ENCODE measurements at places on chromosomes 12 and 14.
A peak's percentile ranks its signal among the peaks of the same experiment; 100 is the strongest.

DNA sequence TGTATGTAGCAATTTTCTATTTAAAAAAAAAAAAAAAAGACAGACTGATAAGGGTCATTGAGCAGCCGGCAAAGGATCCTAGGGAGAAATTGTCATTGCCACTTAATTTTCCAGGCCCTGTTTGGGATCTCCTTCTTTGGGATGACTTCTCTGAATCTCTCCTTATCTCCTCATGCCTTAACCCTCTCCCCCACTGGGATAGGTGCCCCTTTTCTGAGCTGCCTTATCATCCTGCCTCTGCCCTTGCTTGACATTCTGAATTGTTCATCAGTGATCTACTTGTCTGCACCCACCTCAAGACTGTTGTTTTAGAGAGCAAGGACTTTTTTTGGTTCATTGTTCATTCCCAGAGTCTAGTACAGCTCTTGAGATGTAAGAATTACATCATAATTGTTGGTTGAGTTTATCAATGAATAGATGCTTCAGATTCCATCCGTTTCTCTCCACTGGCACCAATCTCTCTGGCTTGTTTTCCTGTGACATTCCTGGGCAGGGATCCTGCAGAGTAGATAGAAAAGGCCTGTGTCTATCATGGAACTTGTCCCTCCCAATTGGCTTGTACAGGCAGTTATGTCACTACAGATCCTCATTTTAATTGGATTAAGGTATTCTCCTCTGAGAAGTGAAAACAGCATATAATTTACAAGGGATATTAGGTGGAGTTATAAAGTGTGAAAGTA is 42.6 kb downstream of the SOCS2 start:
- DNase-seq = no peak

- no peak for DNase-seq
Measured at GRCh38 chr12:93634416-93634815, 42.8 kb upstream of the CRADD start.

DNA sequence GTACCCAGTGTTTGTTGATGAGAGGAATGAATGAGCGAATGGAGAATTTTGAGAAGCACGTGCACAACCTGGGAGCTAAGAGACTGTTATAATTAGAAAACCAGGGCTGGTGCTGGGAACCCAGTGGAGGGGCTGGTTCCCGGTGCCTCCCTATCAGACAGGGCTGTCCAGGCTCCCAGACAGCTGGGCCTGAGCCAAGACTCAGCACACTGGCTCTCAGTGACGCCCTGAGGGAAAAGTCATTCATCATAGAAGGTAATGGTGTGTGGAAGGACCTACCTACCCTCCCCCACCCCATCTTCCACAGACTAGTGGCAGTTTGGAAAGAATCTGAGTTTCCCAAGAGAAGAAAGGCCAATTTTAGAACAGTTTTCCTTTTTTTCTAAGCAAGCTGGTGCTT is 34.7 kb downstream of the KCNA5 start:
- no peak for DNase-seq

- no peak for DNase-seq
Measured at GRCh38 chr12:70197345-70197744, 45.9 kb upstream of the CNOT2 start.

- no peak for DNase-seq
Measured at GRCh38 chr14:78242086-78242485, 71.9 kb downstream of the NRXN3 start.

- no peak for DNase-seq
Measured at GRCh38 chr12:72277415-72277814, 5.2 kb downstream of the TRHDE start.

- peak; percentile 62 for DNase-seq
Measured at GRCh38 chr12:38906482-38907200, 1.2 kb upstream of the CPNE8 start.

DNA sequence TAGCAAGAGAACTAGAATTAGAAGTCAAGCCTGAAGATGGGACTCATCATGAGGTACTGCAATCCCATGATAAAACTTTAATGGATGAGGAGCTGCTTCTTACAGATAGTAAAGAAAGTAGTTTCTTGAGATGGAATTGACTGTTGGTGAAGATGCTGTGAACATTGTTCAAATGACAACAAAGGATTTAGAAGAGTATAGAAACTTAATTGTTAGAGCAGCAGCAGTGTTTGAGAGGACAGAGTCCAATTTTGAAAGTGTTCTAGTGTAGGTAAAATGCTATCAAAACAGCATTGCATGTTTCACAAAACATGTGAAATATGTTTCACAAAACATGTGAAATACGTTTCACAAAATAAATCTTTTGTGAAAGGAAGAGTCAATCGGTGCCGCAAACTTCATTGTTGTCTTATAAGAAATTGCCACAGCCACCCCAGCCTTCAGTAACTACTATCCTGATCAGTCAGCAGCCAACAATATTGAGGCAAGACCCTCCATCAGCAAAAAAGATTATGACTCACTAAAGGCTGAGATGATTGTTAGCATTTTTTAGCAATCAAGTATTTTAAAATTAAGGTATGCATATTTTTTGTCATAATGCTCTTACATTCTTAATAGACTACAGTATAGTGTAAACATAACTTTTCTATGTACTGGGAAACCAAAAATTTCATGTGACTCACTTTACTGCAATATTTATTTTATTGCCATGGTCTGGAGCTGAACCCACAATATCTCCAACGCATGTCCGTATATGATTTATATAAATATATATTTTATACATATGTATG is 173.4 kb upstream of the BMP4 start:
- DNase-seq = no peak

DNA sequence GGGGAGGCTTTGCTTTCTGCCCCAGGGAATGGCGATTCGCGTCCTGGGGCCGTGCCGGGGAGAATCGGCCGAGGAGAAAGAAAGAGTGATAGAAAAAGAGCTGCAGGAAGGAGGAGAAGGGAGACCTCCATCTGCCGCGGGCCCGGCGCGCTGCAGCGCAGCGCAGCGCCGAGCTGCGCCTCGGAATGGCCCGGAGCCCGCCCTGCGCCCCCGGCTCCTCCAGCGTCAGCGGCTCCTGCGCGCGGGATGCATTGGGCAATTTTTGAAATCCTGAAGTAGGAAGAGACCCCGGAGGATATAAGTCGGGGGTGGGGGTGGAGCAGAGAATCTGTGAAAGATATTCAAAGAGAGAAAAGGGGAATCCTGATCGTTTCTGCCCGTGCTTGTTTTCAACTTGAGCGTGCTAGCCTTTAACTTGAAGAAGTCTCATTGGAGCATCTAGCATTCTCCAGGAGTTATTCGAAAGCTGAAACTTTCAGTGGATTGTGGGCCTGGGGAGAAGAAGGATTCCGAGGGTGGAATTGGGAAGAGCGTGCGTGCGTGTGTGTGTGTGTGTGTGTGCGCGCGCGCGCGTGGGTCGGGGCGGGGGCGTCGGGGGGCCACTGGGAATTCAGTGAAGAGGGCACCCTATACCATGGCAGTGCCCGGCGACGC is 441 bp downstream of the PDE3A start:
- no peak for DNase-seq

- no peak for DNase-seq
Measured at GRCh38 chr14:50778721-50779483, 52.1 kb downstream of the NIN start.

DNA sequence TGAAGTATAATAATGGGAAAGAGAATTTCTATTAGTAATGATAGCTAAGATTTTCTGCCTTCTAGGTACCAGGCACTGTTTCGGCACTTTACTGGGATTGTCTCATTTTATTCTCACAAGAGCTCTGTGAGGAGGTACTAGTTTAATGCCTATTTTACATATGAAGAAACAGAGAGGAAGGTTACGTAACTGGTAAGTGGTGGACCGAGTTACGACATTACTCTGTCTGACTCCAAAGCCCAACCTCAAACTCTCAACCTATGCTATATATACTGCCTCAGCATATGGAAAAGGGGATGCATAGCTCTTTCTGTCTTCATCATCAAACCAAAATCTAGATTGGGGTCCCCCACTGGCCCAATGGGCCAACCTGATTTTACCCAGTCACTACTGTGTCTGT is 133.5 kb downstream of the KTN1 start:
- DNase-seq = no peak

DNA sequence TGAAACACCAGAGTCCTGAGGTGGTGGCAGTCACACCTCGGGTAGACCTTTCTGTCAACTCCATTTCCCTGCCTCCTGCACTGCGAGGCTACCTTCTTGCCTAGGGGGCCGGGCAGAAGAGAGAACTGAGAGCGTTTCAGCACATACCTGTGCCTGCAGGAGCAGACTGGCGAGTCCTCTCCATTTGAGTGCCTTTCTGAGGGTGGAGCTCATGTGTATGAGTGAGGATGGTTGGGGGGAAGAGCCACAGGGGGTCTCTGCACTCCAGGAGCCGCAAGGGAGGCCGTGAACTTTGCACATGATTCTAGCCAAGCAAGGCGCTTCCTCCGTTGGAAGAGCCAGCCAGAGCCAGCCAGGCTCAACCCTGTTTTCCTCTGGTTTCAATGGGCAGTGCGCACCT is 31.0 kb upstream of the CCND2 start:
- DNase-seq = no peak

DNA sequence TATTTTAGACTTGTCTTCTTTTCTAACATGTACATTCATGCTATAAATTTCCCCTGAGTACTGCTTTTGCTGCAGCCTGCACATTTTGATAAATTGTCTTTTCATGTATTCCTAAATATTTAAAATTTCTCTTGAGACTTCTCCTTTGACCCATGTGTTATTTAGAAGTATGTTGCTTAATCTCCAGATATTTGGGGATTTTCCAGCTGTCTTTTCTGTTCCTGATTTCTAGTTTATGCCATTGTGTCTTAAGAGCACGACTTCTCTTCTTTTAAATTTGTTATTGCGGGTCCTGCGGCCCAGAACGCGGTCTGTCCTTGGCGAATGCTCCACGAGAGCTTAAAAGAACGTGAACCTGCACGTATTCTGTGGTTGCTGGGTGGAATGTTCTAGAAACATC is 136.4 kb downstream of the KIF26A start:
- DNase-seq = no peak

- DNase-seq = no peak
Measured at GRCh38 chr12:8465301-8465996, 9.7 kb downstream of the CLEC6A start.

DNA sequence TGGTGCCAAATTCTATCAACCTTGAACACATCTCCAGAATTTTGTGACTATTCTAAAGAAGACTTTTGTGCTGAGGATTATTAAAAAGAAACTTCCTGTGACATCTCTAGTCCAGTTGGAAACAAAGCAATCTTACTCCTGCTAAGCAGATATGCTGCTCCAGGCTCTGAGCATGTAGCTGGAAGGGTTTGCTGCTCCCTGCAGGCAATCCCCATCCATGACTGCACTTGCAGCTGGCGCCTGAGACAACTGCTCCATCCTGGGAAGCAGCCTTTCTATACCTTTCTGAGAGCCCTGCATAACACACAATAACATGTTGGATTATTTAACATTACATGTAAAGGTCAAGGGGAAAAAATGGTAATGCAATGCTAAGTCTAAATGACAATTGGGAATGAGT is 105.1 kb downstream of the NDUFA12 start:
- no peak for DNase-seq

DNA sequence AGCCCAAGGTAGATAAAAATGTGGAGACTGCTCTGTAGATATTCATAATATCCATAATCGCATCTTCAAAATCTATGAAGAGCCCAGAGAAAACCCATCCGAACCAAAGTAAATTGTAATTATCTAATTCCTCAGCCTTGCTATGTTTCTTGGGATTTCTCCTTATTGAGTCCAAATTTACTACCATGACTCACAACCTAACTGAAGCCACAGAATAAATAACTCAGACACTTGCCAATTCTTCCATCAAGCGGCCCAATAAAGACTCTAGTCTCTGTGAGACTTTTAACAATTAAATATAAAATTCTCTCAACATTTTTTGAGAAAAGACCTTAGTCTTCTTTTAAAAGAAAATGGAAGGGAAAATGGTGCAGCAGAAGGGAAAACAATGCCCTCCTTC is 409.8 kb downstream of the DAD1 start:
- DNase-seq = no peak

GRCh38 chr14:34064349-34064748 is 113.5 kb upstream of the EGLN3 start:
- DNase-seq = no peak

- no peak for DNase-seq
Measured at GRCh38 chr14:30885840-30886740, 11.7 kb downstream of the COCH start.

GRCh38 chr14:51962711-51963110 is 26.6 kb upstream of the RTRAF start:
- DNase-seq = no peak

DNA sequence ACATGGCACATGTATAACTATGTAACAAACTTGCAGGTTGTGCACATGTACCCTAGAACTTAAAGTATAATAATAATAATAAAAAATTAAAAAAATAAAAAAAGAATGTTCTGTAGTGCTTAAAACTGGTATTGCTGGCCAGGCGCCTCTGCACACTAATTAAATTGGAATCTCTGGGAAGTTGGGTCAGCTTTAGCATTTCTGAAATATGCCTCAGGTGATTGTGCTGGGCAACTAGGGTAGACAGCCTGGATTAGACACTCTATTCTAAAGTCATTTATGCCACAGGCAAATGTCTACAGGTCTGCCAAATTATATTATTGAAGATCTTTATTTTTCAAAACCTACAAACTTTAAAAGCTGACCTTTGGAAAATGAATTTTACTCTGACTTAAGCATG is 55.3 kb downstream of the PPM1H start:
- no peak for DNase-seq

DNA sequence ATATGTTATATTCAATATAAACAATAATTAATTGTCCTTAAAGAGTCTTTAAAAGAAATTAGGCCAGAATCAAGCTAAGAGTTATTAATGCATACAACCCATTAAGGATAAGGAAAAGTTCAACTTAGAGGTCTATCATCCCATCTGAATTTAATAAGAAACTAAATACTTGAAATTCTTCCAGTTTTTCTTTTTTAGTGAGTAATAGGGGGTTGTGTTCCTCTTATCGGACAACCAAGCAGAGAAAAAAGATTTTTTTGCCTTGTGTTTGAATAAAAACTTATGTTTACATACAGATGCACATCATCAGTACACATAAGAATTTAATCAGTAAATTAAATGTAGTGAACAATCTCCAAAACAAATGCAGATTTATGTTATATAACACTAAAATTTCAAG is 32.5 kb downstream of the PAWR start:
- no peak for DNase-seq

- DNase-seq = no peak
Measured at GRCh38 chr12:47561746-47562145, 144.1 kb downstream of the RPAP3 start.

GRCh38 chr14:71693381-71693780 is 238.8 kb upstream of the RGS6 start:
- no peak for DNase-seq

DNA sequence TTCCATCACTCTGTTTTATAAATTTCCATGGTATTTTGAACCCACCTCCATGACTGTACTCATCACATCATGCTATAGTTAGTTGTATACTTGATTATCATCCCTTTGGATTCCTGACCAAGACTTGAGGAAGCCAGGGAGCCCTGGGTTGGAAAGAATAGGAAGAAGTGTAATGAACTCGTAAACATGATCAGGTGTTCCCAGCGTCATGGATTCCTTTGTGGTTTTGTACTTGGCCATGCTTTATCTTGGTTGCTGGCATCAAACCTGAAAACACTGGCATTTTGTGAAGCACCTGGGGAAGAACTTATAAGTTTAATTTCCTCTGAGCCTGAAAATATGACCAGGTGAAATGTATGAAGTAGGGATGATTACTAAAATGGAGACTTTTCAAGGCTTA is 76.4 kb downstream of the CHST11 start:
- DNase-seq = no peak

All from activated CD4-positive, CD25-positive, alpha-beta regulatory T cell treated with anti-CD3 and anti-CD28 coated beads, Interleukin-2, amount 50 U/mL, for 72 hours (primary cell).